Adipose tissue (tissue), 3 donors: ENCODE measurements at places on chromosomes 7 and 10. TPM values are rescaled to one million over a fixed set of nuclear protein-coding genes. Genes with fewer than 3 reads are reported as not detected.

CCDC136 gene
- polyA plus RNA-seq, result 2.8 TPM

EIF4EBP2 gene
- polyA plus RNA-seq, result 60.2 TPM

TCAF2 gene
- 0.94 TPM for polyA plus RNA-seq

ICA1 gene
- polyA plus RNA-seq, result 53.9 TPM

TMEM229A gene
- not detected for polyA plus RNA-seq

EPC1 gene
- 14.3 TPM for polyA plus RNA-seq
